ENCODE measurements at places on chromosomes 7 and 10.

GRCh38 chr10:11131112-11131639 lies 113.5 kb downstream of the CELF2 start:
- DNase-seq: no peak

DNA sequence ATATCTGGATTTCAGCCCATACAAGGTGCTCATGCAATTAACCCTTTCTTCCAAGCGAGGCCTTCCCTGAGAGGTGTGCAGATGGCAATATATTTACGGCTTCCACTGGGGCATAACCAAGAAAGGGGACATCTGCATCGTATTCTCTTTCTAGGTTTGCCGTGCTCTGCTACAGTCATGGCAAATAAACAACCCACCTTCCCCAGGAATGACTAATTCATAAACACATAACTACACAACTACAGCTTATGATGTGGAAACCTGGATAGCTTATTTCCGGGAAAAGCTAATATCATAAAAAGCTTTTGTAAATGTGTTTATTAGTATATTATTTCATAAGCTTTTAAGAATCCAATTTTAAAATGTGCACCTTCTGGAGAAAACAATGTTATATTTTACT lies 120.0 kb downstream of the CAMK1D start:
- no peak for DNase-seq

GRCh38 chr10:58721601-58722281 lies 209.1 kb downstream of the BICC1 start:
- DNase-seq: no peak

GRCh38 chr7:39033885-39034624 lies 56.3 kb downstream of the POU6F2 start:
- no peak for DNase-seq

GRCh38 chr7:38950309-38950708 lies 27.4 kb upstream of the POU6F2 start:
- DNase-seq: no peak

DNA sequence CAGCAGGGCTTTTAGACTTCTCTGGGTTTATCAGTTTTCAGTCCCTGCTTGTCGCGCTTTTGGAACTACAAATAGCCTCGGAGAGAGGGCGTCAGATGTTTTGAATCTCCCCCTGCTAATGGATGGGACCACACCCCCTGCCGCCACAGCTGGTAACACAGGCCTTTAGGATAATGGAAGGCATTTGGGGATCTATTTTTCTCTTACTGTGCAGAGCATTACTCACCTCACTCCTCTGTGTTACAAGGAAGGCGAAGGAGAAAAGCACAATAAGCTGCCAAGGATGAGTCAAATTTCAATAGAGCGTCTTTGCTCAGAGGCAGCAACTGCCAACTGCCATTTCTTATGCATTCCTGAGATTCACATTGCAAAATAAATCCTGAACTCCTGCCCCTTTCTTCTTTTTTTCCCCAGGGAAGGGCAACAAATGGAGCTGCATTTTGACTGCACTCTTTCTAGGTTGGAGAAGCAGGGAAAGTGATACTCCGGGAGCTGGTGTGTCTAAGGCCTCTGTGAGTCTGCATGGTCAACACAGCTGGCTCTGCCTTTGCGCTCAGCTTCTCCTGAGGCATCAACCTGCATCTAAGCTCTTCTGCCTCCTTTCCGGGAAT lies 31.5 kb upstream of the SMNDC1 start:
- no peak for DNase-seq

- DNase-seq: no peak
These were observed 5.6 kb downstream of the RAPGEF5 start for GRCh38 chr7:22351329-22351692.

DNA sequence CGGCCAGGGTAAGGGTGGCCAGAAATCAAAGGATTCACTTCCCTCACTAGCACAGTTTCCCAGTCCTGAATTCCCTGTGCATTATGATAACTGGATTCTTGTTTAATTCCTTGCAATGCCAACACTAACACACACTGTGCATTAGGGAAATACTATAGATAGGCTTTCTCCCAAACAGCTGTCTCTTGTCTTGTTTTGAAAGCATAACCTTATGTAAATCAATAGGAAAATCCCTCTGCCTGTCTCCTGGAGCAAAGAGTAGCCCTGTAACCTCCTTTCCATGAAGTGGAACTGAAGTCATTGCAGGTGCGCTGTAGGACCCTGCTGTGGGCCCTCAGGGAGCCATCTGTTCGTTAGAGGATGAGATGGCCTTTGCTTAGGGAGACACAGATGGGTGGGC lies 82.8 kb upstream of the FAM171A1 start:
- no peak for DNase-seq

GRCh38 chr10:72298592-72299519 lies 25.1 kb downstream of the DDIT4 start:
- no peak for DNase-seq

DNA sequence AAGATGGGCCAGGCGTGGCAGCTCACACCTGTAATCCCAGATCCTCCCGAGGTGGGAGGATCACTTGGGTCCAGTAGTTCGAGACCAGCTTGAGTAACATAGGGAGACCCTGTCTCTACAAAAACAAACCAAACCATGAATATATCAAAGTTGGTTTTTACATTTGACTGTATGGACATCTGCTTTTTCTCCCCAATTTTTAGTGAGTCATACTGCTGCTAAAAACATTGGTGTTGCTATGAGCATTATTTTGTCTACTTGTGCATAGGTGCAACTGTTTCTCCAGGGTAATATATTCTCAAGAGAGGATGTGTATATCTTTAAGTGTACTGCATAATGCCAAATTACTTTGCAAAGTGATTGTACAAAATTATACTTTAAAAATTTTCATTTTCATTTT lies 769 bp upstream of the TMEM248 start:
- no peak for DNase-seq

GRCh38 chr7:151063212-151063561 lies 3.8 kb downstream of the SLC4A2 start:
- no peak for DNase-seq

GRCh38 chr10:24718031-24718855 lies 5.4 kb downstream of the ARHGAP21 start:
- no peak for DNase-seq

DNA sequence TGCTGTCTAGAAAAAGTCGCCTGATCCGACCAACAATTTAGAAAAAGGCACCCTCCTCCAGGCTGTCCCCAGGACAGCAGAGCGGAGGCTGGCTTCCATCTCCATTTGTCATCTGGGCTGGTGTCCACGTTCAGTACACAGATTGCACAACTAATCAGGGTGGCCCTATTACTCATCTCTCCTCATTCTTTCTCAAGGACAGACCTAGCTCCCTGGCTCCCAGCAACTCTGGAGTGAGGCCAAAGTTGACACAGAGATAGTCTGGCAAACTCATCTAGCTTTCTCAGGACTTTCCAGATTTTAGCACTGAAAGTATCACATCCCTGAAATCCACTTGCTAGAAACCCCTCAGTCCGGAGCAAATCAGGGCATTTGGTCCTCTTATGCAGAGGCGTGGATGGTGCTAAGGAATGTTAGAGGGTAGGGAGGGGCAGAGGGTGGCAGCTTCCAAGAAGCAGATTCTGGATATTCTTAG lies 75.1 kb downstream of the DNAH11 start:
- no peak for DNase-seq

GRCh38 chr7:92749327-92749755 lies 87.0 kb downstream of the CDK6 start:
- no peak for DNase-seq

DNA sequence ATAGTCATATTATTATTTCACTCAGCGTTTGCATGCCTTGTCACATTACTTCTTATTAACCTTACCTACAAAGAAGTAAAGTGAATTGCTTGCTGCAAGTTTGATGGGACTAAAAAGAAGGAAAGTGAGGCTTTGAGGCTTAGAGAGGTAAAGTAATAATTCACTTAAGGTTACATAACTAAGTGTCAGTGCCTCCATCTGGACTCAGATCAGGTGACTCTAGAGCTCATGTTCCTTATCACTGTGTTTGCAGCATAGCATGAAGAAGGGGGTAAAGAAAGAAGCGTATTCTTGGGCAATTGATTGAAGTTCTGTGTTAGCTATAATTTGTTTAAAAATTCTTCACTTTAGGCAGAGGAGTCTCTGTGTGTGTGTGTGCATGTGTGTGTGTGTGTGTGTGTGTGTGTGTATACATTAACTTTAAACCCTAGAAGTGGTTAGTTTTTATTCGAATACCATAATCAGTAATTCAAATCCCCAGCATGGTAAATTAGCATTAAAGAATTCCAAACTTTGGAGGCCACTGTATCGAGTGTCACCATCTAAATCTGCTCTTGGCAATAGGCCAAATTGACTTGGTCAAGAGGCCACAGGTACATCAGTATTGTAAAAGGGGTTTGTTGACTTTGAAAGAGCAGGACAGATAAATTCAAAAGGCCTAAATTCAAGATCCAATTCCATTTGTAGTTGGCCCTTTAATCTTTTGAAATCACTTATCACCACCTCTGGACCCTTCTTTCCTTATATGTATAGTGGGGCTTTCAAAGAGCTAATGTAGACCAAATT lies 2.2 kb upstream of the PON3 start:
- no peak for DNase-seq

DNA sequence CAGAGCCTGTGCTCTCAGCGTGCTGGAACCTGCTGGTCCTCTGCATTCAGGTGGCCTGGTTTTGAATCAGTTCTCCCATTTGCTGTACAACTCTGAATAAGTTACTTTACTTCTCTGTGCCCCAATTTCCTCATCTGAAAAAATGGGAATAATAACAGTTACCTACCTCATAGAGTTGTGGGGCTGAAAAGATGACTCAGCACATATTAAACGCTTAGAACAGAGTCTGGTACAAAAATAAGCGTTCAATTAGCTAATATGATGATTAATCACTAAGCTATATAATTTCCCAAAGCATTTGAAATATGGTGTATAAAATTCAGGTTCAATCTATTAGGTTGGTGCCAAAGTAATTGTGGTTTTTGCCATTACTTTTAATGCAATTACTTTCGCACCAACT lies 259.1 kb downstream of the PRPF18 start:
- no peak for DNase-seq

Measured in central memory CD8-positive, alpha-beta T cell (primary cell).